Esophagus squamous epithelium (tissue), 5 donors: ENCODE measurements at places on chromosomes 6 and 20.

DNA sequence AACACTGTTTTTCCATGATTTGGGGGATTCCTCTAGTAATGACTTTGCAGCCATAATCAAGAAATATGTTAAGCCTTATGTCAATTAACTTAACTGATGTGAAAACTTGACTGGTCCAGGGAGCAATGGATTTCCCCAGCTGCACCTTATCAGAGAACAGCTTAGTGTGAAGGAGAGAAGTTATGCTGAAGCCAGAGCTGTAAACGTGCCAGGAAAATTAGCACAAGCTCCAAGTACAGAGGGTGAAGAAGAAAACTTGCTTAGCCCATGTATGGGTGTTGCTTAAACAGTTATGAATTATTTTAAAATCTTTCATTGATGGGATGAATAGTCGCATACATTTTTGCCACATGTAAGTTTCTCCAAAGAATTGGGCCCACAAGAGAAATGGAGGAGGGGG lies 214.9 kb upstream of the RNF217 start:
- DNase-seq, result no peak

DNA sequence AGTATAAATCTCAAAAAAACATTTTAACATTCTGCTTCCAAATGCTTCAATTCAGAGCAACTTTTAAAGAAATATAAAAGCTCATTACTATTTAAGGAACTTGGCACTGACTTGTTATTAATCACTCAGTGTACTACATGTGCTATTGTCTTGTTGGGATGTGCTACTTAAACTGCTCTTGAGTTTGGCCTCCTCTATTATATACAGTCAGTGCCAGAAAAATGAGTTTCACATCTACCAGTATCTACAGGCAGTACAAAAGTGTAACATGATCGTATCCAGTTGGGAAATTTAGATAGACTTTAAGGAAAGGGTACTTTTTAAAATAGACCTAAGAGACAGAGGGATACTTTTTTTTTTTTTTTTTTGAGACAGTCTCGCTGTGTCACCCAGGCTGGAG lies 627.3 kb upstream of the SLC35B3 start:
- DNase-seq, result no peak

- DNase-seq, result no peak
These were observed 23.3 kb downstream of the SESN1 start for GRCh38 chr6:109071125-109071917.

GRCh38 chr20:38298768-38299288 lies 5.1 kb upstream of the BPI start:
- no peak for DNase-seq

GRCh38 chr6:1796706-1797529 lies 187.2 kb downstream of the FOXC1 start:
- DNase-seq, result no peak

DNA sequence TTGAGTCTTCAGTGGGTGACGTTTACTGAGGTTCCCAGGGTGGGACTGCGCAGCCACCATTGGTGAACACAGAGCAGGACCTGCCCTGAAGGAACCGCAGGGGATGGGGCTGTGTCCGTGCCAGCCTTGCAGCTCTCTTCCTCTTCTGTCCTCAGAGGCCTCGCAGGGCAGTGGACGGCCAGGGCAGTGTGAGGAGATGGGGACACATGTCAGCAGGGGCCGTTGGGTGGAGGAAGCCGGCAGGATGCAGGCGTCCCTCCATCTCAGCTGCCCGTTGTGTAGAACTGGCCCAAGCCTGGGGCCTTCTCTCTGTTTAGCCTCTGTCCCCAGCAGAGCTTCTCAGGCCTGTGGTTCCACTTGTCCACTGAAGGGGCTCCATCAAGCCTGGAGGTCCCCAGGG lies 53.6 kb upstream of the SMOC2 start:
- DNase-seq, result no peak

- DNase-seq, result no peak
These were observed 1.5 kb upstream of the MDFI start for GRCh38 chr6:41636833-41637193.

GRCh38 chr6:38404355-38404754 lies 235.4 kb downstream of the BTBD9 start:
- DNase-seq, result no peak

GRCh38 chr6:5645328-5646290 lies 361.1 kb downstream of the NRN1 start:
- no peak for DNase-seq

DNA sequence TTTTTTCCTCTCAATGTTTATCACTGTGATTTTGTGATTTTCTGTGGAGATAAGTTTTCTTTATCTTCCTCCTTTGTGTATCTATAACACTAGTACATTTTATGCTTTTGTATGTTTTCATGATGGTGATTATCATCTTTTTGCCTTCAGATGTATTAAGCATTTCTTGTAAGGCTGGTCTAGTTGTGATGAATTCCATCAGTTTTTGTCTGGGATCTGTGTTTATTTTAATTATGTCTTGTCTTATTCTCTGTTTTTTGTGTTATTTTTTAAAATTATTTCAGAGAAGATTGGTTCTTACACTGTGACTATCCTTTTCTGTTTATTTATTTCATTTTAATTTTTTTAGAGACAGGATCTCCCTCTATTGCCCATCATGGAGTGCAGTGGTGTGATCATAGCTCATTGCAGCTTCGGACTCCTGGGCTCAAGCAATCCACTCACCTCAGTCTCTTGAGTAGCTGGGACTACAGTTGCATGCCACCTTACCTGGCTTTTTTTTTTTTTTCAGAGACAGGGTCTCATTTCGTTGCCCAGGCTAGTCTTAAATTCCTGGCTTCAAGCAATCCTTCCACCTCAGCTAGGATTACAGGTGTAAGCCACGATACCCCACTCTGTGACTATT lies 187.4 kb downstream of the SLC16A10 start:
- no peak for DNase-seq

GRCh38 chr6:151850479-151851003 lies 43.1 kb downstream of the ESR1 start:
- DNase-seq, result no peak

- DNase-seq, result no peak
These were observed 30.8 kb upstream of the ENPP1 start for GRCh38 chr6:131776985-131777384.

DNA sequence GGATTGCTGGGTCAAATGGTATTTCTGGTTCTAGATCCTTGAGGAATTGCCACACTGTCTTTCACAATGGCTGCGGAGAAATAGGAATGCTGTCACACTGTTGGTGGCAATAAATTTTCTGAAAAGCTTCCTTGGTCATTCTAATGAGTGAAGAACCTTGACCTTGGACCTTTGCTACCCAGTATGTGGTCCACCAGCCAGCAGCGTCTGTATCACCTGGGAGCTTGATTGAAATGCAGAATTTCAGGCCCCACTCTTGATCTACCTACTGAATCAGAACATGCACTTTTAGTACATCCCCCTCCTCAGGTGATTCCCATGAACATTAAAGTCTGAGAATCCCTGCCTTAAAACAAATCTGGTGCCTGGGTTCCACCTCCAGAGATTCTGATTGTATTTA lies 27.5 kb upstream of the GLP1R start:
- DNase-seq, result no peak

DNA sequence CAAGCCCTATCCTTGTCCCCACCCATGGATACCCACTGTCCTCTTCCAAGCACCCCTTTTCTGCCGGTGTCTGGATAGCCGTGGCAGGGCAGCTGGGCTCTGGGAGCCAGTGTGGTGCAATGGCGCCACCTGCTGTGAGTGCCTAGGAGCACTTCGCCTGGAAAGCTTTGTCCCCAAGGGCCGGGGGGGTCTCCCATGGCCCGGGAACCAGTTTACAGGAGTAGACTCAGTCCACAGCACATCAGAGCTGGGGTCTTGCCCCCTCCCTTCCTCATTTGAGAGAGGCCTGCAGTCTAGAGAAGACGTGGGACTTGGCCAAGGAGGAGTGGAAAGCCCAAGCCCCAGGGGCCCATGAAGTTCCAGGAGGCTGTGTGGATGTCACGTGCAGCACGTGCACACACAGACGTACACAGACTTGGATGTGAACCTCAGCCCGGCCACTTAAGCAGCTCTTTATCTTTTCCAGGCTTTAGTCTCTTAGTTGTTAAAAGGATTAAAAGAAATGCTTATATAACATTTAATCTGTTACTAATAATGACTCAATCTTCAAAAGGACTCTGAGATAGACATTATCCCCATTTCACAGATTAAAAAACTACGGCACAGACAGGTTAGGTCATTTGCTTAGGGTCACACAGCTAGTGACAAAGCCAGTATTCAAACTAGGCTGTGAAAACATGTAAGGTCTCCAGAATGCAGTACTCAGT lies 40.9 kb upstream of the CDH22 start:
- no peak for DNase-seq

- DNase-seq, result no peak
These were observed 229.5 kb downstream of the CDH26 start for GRCh38 chr20:60187683-60188082.

DNA sequence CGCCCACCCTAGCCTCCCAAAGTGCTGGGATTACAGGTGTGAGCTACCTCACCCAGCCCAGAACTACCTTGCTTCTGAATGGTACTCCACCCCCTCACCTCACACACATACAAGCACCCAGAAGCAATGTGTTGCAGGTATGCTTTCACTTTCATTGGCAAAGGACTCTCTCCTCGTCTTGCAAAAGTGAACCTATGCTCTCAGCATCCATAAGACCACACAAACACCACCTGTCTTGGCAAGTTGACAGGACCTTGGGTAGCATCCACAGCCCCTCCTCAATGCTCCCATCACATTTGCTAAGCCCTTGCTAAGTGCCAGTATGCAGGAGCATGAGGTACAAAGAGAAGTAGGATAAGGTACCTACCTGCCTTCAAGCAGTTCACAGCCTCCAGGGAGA lies 3.7 kb downstream of the KIF13A start:
- no peak for DNase-seq

DNA sequence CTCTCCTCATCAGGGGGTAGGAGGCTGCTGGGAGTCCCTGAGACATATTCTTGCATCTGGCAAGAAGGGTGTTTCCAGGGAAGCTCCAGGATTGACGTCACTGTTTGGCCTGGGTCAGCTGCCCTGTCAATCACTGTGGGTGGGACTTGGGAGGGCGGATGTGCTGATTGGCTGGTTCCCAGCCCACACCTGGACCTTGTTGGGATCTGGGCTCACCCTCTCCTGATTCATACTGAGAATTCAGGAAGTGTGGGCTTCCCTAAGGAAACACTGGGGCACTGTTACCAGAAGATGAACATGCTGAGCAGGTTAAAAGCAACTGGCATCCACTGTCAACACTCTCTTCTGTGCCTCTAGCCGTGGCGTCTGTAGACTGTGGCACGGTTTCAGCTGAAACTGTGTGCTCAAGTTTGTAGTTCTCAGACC lies 36.5 kb downstream of the CDH26 start:
- DNase-seq, result no peak

GRCh38 chr6:157946865-157947532 lies 34.7 kb upstream of the SYNJ2 start:
- no peak for DNase-seq

DNA sequence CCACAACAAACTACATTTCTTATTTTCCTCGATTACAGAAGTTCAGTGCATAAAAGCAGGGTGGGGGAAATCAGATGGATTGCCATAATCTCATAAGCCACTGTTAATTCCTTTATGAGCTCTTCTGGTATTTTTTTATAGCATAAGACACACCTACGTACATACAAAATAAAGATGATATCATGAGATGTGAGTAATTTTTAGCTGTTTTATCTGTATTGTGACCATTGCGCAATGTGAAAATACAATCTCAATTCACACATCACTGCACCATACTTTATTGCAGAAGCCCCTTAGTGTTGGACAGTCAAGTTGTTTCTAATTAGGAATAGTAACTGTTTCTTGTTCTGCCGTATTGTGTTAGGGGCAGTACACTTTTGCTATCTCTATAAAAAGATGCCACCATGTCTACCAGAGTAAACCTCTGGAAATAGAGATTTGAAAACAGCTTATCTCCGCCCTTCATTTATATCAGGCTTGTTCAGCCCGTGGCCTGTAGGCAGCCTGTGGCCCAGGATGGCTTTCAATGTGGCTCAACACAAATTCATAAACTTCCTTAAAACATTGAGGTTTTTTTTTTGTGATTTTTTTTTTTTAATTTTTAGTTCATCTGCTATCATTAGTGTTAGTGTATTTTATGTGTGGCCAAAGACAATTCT lies 90.4 kb downstream of the FARS2 start:
- DNase-seq, result no peak

- DNase-seq, result no peak
These were observed 133.1 kb downstream of the LY86 start for GRCh38 chr6:6721606-6722005.

DNA sequence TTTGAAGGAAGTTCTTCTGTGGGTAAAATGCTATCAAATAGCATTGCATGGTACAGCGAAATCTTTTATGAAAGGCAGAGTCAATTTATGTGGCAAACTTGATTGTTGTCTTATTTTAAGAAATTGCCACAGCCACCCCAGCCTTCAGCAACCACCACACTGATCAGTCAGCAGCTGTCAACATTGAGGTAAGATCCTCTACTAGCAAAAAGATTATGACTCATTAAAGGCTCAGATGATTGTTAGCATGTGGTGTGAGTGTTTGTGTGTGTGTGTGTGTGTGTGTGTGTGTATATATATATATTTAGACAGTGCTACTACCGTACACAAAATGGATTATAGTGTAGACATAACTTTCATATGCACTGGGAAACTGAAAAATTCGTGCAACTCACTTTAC lies 27.8 kb downstream of the LRRN4 start:
- DNase-seq, result no peak

GRCh38 chr6:88174906-88175305 lies 8.8 kb upstream of the CNR1 start:
- DNase-seq, result no peak

DNA sequence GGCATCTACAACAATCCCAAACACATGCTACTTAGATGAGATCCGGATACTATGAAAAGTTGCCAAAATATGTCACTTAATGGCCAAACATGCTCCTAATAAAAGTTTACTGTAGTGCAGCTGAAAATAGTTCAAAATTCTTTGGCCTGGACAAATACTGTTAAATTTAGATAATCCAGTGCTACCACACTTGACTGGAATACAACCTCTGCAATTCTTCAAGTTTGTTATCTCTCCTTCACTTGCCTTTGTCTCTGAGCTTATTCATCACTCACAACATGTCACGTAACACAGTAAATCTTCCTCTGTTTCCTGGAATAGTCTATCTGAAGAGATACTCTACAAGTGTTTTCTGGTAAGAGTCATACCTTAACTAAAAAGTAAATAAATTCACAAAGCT lies 10.5 kb upstream of the PLN start:
- DNase-seq, result no peak
